T-cell (primary cell): ENCODE measurements at places on chromosomes 7 and 10.

- no peak for DNase-seq
Observed at GRCh38 chr10:29811751-29812427, 177.1 kb upstream of the SVIL start.

DNA sequence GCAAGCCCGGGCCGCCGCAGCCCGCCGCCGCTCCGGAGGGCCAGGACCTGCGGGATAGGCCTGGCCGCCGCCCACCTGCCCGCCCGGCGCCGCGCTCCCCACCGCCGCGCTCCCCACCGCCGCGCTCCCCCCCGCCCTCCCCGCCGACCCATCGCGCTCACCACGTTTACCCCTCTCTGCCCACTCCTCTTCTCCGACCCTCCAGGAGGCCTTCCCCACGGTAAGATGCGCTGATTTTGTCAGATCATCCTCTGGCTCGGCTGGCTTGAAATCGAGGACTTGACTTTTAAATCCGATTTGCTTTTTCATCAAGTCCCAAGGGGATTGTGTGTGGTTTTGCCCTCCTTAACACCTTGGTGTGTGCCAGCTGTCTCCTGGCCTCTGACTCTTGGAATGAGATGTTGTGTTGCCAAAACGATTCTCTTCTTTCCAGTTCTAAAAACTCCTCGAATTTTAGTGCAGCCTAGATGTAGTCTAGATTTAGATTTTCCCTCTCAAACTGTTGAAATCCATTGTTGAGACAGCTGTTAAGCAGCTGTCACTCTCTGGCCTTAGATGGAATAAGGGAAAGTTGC is 738 bp downstream of the POM121 start:
- DNase-seq, result no peak

DNA sequence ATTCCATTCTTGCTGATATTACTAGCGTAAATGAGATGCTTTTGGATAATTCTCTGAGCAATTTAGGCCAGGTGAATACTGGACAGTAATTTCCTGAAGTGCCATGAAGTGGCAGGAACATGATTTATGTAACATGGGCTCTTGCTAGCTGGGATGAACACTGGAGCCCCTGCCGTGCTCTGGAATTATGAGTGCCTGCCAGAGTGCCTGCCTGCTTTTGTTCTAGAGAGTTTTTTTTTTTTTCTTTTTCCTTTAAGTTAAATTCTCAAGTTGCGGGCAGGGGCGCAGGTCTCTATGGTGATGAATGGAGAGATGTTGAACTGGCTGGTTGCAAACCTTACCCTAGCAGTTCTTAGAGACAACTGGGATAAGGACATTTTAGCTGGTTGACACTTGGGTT is 165.9 kb downstream of the AUTS2 start:
- DNase-seq, result no peak

DNA sequence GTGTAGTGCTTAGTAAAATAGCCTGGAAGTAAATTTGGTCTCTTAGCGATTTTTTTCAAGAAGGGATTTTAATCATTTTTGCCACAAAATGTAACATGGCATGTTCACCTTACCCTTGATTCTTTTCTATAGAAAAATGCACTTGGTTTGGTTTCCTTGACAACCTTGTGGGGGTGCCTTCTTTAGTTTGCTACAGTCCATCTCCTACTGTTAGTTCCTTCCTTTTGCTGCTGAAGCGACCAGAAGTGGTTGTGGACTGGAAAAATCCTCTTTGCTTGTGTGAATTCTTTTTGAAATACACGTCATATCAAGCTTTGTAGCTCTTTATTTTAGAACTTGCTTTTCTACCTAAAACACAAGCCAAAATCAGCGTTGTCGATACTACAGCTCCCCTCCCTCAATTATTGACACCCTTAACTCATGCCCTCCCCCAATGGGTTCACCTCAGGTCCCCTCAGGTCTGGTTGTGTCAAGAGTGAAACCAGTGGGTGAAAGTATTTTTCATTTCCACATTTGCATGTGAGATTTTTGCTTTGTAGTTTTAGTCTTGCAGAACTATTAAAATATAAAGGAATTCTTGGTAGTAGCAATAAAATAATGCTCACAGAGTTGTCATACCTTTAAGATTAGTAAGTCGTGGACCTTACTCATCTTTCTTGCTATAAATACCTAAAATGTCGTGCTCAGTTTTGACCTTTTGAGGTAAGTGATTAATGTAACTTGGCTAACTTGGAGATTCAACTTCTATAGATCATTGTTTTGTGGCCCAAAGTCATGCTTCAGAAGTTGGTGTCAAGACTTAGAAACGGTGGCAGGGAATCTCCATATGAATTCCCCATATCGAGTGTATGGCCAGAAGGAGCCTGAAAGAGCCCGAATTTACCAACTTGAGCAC is 1.5 kb downstream of the ACTR3B start:
- no peak for DNase-seq

DNA sequence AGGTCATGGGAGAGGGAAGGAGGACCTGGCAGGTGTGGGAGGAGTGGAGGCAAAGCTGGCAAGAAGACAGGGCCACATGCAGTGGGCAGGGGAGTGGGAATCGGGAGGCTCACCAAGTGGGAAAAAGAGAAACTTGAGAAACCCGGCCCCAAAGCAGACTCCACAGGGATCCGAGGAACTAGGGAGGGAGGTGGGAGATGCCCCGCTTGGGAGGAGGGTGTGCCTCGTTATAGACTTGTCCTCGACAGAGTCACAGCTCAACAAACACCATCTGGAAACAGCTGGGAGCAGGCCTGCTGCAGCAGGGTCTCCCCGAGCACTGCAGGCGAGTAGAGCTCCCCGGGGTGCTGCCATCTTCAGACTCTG is 54.8 kb downstream of the MKI67 start:
- no peak for DNase-seq

DNA sequence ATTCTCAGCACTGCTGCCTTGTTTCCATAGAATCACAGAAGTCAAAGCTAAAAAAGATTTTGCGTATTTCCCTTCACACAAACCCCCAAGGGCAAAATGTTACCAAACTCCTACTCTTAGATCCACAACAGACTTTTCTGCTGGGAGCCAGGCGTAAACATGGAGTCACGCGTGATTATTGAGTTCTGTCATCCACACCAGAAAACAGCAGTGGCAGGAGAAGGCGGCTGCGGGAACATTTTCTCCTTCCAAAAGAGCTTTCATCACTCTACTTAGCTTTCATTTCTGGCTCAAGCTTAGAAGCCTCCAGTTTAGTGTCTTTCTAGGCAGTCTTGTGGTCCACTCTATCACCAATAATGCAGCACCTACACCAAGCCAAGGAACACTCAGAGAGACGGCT is 712.9 kb upstream of the NRP1 start:
- no peak for DNase-seq

DNA sequence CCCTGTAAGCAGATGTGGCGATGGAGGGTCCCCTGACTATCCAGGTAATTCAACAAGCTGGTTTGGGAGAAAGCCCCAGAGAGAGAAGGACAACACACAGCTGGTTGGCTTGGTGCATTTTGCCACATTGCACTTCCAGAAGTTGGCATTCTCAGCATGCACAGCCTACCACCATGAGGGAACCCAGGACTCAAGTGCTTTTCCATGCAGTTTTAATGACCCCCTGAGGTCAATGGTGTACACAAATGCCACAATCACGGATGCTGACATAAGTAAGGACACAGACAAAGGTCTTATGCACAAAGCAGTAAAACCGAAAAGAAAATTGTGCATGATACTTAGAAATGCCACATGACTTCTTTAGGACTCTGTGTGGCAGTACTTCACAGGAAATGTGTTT is 645.1 kb downstream of the KCNMA1 start:
- DNase-seq, result no peak

DNA sequence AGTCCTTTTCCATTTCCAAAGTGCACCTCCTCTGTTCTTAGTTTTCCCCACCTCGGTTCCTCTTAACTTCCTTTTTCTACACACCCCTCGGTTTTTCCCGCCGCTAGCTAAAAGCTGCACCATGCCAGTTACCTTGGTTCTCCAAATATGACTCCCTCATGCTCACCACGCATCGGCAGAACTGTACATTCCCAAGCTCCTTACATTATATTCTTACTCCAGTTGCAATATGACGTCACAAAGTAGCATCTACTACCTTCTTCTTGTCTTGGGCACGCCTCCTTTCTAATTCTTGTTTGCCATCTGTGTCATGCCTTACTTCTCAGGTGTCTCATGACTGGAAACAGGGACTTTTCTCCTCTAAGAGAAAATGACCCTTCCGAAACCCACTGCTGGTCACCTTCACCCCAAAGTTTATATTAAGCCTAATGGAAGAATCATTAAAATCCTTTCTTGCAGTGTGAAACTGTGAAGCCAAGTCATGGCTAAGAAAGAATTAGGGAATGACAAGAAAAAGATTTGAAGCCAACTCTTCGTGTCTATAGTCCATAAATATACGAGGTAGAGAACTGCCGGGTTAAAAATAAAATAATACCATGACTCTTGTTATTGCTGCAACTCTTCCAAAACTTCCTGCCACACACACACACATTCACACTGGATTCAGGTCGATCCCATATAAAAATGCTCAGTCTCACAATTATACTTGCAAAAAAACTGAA is 1.7 kb downstream of the ESYT2 start:
- no peak for DNase-seq

DNA sequence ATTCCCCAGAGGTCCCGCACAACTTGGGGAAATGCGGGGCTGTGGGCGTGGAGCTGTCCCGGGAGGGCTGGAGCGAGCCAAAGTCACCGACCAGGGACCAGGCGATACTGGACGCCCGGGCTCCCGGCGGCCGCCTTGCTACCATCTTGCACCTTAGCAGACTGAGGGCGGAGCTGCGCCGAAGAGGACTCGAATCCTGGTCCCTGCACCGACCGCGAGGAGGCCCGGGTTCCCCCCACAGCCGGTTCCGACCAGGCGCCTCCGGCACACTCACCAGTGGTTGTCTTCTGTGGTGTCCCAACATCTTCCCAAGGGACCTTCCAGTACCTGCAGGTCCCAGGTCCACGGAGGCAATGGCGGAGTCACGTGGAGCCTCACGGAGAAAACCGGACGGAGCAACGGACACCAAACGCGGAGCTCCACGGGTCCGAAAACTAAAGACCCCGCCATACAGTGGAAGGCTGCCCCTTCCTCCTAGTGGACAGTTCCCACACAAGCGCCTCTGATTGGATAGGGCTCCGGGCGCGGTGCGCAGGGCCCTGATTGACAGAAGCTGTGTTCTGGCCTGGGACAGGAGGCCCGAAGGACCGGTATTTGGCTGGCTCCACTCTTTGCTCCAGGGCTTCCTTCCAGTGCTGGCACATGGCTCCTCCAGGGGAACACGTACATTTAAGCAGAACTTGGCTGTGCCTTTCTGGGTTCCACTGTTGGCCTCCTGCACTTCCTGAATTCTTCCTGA is 124.6 kb upstream of the ZNF479 start:
- no peak for DNase-seq

- no peak for DNase-seq
Observed at GRCh38 chr7:111045449-111045848, 45.5 kb upstream of the LRRN3 start.

DNA sequence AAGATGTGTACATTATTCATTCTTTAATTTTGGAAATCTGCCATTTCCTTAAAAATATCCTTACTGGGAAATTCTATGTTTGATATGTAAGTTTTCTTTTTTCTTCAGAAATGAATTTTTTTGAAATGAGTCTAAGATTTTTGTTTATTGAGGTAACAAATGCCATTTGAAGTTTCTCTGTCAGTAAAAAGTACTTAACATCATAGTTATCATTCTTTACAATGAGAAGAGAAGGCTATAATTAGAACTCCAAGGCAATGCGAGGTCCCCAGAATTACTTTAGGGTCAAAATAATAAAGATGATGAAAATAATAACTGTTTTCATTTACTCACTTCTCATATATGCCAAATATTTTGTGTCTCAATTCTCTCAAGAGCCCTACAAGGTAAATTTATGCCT is 37.0 kb upstream of the RHOBTB1 start:
- DNase-seq, result no peak

DNA sequence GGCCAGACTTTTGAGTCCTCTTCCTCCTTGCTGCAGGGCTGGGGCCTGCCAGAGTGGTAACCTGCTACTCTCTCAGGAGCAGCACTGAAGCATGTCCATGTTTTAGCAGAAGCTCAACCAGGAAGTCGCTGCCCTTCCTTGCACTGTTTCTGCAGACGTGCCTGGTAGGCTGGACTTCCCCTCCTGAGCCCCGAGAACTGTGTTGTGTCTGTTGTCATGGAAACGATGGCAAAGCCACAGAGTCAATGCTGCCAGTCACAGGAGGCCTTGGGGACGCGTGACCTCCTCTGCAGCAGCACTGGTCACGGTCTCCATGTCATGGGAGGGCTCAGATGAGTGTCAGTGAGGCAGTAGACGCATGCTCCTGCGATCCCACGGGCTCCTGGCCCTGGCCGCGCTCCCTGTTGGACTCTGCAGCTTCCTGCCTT is 145.5 kb downstream of the FANK1 start:
- DNase-seq, result peak; percentile 82

DNA sequence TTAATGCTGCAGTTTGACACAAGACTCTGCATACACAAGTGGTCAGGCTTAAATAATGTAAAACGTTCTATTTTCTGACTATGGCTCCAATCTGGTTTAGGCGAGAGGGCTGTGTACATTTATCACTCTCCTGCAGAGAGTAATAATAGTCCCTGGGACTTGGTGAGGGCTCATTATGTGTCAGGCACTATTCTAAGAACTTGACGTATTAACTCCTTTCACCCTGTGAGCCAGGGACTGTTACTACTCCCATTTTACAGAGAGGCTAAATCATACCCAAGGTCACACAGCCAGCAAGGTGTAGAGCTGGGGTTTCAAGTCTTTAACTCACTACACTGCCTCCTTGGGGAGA is 187.2 kb upstream of the LYZL2 start:
- DNase-seq, result no peak

DNA sequence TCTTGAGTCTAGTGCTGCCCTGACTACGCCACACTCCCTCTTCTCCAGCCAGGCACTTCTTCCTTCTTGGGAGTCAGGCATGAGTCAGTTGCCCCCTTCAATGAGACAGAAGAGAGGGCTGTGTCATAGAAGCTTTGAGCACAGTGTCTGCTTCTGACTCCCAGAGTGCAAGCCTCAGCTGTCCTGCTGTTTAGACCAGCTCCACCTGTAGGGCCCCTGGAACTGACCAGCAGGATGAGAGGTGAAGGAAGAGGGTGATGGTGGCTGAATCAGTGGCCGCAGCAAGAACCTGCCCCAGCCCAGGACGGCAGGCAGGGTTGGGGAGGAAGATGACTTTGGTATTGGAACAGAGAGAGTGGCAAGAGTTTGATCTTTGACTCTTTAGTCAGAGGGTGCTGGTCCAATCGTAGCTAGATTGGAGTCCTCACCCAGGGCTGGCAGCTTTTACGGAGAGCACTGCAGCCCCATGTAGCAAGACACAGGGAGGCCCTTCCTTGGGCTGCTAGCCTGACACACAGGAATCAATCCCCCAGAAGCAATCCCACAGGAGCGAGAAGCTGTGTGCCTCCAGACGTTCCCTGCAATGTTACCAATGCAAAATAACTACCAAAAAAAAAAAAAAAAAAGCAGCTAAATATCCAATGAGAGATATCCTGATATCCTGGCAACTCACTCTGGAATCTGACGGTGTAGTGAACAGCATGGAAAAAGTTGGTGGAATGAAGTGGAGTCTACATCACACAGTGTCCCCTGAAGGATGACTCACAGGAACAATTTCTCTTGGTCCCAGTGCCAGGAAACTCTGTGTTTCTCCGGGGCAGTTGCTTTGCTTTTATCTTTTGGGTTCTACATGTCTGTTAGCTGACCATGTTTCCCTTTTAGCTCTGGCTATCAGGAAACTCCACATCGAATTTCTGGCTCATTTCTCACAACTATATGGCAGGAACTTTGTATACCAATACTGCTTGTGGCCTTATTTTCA is 6.9 kb downstream of the C10orf62 start:
- DNase-seq, result no peak

- no peak for DNase-seq
Observed at GRCh38 chr7:44235582-44236332, 35.0 kb downstream of the YKT6 start.

GRCh38 chr10:23331567-23332301 is 12.9 kb downstream of the C10orf67 start:
- DNase-seq, result no peak

- DNase-seq, result no peak
Observed at GRCh38 chr7:83799333-83799732, 150.4 kb upstream of the SEMA3E start.
